PC-9 (cell line): ENCODE measurements at places on chromosomes 7 and 10. TPM values are rescaled to one million over a fixed set of nuclear protein-coding genes. Genes with fewer than 3 reads are reported as not detected.
A peak's percentile ranks its signal among the peaks of the same experiment; 100 is the strongest.

DNA sequence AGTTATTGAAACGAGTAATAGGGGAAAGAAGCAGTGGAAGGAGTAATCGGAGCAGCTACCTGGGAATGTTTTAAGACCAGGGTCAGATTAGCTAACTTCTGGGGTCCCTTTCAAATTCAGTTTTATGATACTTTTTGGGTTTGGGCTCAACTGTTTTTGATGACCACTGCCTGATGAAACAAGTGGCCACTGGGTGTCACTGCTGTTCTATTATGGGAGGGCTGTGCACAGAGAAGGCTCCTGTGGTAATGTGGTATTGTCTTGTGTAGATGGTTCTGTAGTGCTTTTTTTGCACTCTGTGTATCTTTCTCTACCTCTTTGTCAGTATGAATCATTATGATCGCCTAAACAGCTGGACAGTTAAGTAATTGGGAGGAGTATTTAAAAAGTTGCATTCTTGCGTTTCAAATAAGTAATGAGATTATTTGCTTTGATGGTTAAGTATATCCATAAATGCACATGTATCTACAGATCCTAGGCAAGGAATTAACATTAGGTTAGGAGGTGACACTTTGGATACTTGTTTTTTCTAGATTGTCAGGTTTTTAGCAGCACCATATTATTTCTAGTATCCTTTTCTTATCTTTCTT, 128.4 kb downstream of the ABCA13 start:
- no peak for DNase-seq

- no peak for DNase-seq
Observed at GRCh38 chr10:125001313-125002046, 59.6 kb downstream of the ZRANB1 start.

- DNase-seq, result no peak
Observed at GRCh38 chr10:132679640-132680039, 106.3 kb downstream of the NKX6-2 start.

GRCh38 chr10:64637939-64638338, 1116.7 kb downstream of the REEP3 start:
- DNase-seq, result no peak

GRCh38 chr7:70134029-70134770, 535.9 kb downstream of the AUTS2 start:
- DNase-seq, result no peak

DNA sequence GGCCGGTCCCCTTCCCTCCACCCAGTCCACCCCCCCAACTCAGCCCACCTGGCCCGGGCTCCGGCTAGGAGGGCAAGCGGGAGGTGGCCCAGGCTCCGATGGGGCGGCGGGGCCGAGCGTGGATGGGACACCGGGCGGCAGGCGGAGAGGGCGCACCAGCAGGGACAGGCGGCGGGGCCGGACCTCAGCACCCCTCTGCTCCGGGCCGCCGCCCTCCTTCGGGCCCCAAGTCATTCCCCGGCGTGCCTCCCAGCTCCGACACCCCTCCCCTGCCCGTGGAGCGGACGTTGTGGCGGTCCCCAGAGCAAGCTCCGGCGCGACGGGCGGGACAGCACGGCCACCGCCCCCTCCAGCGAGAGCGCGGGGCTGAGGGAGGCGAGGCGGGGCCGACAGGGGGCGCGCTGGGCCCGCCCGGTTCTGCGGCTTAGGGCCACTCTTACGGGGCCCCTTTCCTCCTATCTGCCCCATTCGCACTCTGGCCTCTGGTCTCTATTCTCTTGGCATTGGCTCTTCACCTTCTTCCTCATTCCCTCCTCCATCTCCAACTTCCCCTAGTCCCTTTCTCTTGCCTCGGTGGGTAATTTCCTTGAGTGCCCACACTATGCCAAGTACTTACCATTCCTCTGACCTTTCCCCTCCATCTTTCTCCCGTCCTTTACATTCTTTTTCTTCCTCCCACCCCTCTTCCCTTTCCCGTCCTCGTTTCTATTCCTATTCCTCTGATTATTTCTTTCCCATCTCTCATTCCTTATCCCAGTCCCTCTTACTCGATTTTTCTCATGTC, 701 bp upstream of the GBX1 start:
- peak; percentile 39 for DNase-seq

- DNase-seq, result no peak
Observed at GRCh38 chr10:131973160-131973951, 8.4 kb downstream of the BNIP3 start.

GRCh38 chr7:52269669-52270068, 765.8 kb upstream of the POM121L12 start:
- DNase-seq, result no peak

DNA sequence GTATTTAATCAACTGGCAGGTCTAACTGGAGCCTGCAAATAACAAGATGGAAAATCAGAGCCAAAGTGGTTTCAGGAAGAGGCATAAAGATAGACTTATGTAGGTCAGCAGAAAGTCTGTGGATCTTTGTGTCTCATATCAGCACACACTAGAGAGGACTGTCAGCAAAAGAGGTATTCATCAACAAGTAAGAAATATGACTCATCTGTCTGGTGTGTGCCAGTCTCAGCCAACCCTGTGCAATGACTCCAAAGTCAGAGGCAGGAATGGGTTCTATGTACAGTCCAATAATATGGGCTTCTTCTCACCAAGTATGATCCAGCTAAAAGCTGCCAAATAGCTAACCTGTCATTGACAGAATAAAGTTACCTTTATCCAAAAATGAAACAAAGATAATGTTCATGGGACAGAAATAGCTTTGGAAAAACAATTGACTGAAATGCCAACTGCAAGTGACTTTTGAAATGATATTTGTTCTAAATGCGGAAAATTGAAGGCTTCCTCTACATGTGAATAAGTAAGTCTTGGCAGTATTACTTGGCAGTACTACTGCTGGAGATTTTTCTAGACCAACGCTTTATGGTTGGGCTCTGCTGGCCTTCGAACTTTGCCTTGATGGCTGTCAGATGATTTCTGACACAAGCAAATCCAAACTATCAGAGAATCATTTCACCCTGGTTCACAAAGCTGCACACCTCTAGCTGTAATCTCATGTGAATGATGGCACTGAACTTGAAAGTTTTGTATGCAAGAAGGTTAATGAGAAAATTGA, 272.3 kb upstream of the SEMA3C start:
- DNase-seq, result no peak

GRCh38 chr7:35728412-35729060, 33.6 kb upstream of the HERPUD2 start:
- DNase-seq, result no peak

DNA sequence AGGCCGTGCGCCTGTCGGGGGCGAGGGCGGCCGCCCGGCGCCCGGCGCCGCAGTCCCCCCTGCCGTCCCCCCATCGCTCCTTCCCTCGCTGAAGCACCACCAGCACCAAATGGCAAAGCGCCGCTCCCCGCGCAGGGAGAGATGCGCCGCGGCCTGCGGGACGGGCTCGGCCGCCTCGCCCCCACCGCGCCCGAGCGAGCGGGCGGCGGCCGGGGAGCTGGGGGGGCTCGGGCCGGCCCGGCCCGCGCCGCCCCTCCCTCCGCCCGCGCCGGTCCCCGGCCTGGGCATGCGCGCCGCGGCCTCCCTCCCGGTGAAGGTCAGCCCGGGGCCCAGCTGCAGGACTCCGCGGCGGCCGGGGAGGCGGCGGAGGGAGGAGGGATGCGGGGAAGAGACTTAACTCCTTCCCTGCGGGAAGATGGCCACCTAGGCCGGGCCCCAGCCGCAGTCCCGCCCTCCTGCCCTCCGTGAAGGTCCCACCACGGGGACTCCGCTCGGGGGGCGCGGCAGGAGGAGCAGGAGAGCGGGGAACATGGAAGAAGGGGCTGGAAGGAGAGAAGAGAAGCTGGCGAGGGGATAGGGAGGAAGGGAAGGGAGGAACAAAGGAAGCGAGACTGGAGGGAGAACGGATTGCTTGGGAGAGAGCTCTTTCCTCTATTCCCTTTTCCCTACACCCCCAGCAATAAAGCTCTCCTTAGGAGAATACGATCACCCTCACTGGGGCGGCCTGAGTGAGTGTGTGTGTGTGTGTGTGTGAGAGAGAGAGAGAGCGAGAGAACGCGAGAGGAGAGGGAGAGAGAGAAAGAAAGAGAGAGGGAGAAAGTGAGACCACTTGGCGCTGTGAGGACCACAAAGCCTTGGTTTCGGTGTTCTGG, 3.4 kb upstream of the SMARCD3 start:
- DNase-seq, result peak; percentile 43

- no peak for DNase-seq
Observed at GRCh38 chr7:149664176-149664575, 109.2 kb downstream of the ZNF467 start.

GRCh38 chr7:65444899-65445823, 71.5 kb downstream of the ZNF92 start:
- no peak for DNase-seq

DNA sequence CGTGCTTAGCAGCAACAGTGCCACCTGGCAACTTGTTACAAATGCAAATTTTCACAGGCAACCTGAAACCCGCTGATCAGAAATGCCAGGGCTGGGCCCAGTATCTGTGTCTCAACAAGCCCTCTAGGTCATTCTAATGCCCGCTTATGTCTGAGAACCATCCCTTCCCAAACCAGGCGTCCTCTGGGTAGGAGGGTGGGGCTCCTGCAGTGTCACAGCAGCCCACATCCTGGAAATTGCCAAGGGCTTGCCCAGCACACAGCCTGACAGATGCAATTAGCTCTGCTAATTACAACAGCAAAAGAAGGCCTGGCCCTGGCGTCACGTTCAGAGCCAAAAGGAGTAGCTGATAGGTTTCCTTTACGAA, 15.9 kb downstream of the ITPRIP start:
- DNase-seq, result no peak

DNA sequence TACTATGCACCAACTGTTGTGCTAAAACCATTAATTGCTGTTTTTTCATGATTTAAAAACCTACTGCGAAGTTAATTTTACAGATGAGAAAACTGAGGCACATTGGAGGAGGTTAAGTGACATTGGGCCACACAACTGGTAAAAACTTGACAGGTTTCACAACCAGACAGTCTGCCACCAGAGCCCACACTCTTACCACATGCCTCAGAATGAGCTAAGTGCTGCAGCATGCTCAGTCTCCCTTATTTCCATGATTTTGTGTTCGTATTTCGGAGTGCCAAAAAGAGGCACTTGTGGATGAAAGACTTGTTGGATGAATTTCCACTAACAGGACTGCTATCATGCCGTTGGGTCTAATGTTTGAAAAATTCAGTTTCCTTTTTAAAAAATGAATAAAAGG, 77.4 kb downstream of the PCLO start:
- DNase-seq, result no peak

GRCh38 chr10:97573021-97573420, 442 bp downstream of the ANKRD2 start:
- no peak for DNase-seq

GRCh38 chr10:48805848-48806247, 121.2 kb downstream of the WDFY4 start:
- no peak for DNase-seq

- DNase-seq, result no peak
Observed at GRCh38 chr7:97003262-97004246, 1.8 kb upstream of the DLX6 start.

GRCh38 chr10:58305821-58306220, 29.0 kb upstream of the UBE2D1 start:
- no peak for DNase-seq

DNA sequence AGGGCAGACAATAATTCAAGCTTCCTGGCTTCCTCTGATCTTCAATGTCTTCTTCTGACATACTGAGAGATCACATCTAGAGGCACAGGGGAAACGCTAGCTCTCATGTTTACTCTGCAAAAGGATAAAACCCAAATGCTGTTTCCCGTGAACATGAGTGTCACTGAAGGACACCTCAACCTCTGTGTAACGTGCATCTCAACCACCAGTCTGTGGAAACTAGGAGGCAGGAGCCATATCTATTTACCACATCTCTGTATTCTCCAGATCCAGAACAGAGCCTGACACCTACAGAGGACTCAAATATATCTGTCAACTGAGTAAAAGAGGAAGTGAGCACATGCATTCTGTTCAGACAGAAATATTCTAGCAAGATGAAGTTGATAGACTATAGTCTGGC, 140.3 kb upstream of the TARP start:
- DNase-seq, result no peak

DNA sequence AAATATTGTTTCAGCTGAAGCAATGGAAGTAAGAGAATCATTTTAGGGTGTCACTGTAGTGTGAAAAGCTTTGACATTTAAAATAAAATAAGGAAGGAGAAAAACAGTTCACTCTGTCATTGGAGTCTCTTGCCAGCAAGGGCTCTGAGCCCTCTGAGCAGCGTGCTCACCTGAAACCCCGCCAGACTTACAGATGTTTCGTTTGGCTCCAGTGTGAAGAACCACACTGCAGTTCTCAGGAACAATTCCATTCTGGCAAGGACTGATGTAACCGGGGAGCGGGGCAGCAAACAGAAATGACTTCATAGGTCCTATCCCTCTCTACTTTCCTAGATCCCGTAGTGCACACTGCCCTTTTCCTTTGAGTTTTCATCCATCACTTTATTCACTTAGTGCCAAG, 164.3 kb downstream of the CELF2 start:
- DNase-seq, result no peak

DNA sequence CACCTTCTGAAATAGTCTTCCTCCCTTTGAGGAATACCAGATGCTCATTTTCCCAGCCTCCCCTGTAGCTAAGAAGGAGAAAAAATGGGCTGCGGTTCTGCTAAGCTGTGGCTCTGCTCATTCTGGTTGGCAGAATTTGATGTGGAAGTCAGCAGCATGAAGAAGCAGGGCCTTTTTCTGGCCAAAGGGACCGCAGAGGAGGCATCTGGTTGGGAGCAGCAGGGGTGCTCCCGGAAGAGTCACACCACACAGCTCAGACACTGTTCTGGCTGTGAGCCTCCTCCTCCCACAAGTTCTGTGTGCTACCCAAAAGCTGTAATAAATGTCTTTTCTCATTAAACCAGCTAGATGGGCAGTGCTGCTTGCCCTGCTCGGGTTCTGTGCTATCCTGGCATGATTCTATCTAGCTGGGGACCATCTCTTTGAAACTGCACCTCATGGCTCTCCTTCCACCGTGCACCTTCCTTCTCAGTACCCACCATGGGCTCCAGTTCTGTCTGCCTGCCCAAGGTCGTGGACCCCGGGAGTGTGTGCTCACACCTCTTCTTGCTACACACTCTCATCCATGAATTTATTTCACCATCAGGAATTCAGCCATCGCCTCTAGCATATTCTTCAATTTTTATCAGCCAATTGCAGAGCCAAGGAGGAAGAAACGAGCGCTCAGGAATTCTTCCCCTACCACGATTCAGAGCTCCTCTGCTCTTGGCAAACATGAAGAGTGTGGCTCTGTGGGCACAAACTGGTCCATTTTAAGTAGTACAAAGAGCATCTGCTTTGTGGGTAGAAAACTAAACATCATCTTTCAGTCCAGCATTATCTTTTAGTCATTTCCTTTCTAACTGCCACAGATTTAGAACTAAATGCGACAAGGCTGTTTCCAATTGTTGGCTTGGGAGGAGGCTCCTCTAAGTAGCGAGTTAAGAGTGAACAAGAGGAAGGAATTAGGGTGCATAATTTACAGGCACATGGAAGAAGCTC, 76.9 kb downstream of the FAM171A1 start:
- DNase-seq, result no peak

SLC39A12 gene
- total RNA-seq, result not detected in 2 replicates

ASIC3 gene
- total RNA-seq, result 7.6 and 10.5 TPM in 2 replicates

CPA1 gene
- not detected in 2 replicates for total RNA-seq

CXCL12 gene
- total RNA-seq, result not detected in 2 replicates

MINDY4 gene
- 11.5 and 14.8 TPM in 2 replicates for total RNA-seq

SFXN3 gene
- 30.6 and 35.2 TPM in 2 replicates for total RNA-seq

FAM25A gene
- total RNA-seq, result 8.2 and 11.4 TPM in 2 replicates

PRRT4 gene
- total RNA-seq, result 0.26 and 0.70 TPM in 2 replicates

MXI1 gene
- 25.8 and 25.9 TPM in 2 replicates for total RNA-seq

MMS19 gene
- total RNA-seq, result 42.4 and 42.7 TPM in 2 replicates

LLCFC1 gene
- total RNA-seq, result not detected in 2 replicates
